ENCODE measurements at places on chromosomes 11 and 22.

DNA sequence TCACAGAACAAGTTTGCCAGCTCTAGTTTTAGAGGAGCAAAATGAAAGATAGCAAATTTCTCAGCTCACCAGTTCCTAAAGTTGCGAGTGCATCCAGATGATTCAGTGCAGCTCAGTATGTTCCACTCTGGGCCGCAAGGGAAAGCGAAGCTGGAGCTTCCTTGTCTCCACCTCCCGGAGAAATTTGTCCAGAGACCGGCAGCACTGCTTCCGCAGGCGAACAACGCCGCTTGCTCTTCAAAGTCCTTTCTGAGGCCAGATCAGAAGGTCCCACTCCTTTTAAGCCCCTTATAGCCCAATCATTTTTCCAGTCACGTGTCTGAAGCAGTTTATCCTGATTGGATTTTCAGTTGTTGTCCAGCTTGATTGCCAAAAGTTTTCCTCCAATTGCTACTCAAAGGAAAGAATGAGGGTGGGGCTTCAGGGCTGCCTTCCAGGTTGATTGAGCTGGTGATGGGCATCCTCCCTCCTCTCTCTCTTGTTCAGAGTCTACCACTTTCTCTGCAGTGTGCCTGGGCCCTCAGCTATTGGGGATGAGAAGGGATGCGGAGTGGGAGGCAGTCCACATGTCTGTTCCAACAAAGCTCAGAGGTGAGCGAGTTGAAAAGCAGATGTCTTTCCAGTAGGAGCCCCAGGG is at the start of gene ZNF280A:
ZNF280A (minus strand) TSS at position 251 of the 637 bp plus-strand sequence. CDS start 4,640 bp downstream, outside the sequence.
- DNase-seq = no peak

DNA sequence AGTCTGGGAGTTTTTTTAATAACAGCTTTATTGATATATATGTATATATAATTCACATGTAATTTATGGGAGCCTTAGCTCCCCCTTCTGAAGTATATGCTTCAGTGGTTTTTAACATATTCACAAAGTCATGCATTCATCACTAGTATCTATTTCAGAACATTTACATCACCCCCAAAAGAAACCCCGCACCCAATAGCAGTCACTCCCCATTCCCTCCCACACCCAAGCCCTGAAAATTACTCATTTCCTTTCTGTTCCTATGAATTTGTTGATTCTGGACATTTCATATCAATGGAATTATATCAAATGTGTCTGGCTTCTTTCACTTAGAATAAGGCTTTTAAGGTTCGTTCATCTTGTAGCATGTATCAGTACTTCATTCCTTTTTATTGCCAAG is 35.6 kb upstream of the SYT7 start:
- DNase-seq = no peak

- DNase-seq = no peak
These were observed 284.6 kb downstream of the GUCY1A2 start for GRCh38 chr11:106733635-106734034.

DNA sequence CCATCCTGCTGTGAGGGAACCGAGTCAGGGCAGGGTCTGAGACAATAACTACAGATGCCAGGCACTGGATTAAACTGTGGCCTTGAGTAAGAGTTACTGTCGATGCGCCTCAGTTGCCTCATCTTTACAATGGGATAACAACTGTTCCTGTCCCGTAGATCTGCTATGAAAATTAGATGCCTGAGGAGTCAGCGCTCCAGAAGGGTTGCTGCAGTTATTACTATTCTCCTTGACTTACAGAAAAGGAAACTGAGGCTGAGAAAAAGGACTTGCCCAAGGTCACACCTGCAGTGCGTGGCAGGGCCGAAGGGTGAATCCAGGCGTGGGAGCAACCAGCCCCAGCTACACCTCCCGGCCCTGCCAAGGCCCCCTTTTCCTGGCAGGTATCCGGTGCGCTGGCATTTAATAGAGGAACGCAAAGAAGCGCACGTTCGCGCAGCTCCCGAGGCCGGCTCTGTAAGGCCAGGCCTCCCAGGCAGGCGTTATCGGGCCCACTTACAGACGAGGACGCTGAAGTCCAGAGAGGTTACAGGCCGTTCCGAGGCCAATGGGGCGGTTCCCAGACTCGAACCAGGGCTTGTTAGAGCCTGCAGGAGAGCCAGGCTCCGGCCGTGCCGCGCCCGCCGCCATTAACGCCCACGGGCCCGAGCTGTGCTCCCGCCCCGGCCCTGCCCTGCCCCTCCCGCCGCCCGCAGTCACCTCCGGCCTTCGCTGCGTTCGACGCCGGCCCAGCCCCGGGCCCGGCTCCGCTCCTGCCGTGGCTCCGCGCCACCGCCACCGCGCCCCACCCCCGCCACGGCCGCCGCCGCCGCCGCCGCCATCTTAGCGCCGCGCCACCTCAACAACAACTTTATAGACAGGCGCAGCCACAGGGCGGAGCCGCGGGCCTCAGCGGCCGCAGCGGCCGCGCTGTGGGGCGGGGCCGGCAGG is at the start of gene C11orf68:
C11orf68 (minus strand) TSS at position 852 of the 930 bp plus-strand sequence; CDS start at position 821, 31 bp downstream.
- no peak for DNase-seq

GRCh38 chr11:72985645-72986044 is 156.5 kb downstream of the FCHSD2 start:
- no peak for DNase-seq

GRCh38 chr11:76480241-76480640 is 35.4 kb downstream of the EMSY start:
- no peak for DNase-seq

DNA sequence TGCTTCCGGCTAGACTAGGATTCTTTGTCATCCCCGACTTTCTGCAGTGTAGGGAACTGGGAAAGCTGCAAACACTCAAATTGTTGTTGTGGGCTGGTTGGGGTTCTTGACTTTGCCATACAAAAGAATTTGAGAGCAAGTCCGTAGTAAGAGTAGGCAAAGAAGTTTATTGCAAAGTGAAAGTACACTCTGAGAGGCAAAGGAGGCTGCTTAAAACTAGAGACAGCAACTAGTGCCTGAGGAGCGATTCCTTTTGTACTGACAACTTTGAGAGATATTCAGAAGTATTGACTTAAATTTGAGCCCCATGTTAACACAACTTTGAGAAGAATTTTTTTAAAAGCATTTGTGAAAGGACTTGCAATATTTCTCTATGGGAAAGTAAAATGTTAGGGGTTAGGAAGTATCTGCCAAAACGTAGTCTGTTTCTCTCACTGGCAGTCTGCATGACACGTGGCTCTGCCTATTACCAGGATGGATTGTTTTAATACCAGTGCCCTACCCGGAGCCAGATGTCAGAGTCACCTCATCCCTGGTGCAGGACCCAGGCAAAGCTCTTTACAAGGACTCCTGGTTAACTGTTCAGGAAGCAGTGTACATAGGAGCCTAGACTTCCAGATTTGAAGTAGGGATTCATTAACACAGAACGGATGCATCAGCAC is 85.0 kb upstream of the CLPB start:
- DNase-seq = no peak

GRCh38 chr22:27748751-27749191 is 52.8 kb downstream of the MN1 start:
- DNase-seq = no peak

DNA sequence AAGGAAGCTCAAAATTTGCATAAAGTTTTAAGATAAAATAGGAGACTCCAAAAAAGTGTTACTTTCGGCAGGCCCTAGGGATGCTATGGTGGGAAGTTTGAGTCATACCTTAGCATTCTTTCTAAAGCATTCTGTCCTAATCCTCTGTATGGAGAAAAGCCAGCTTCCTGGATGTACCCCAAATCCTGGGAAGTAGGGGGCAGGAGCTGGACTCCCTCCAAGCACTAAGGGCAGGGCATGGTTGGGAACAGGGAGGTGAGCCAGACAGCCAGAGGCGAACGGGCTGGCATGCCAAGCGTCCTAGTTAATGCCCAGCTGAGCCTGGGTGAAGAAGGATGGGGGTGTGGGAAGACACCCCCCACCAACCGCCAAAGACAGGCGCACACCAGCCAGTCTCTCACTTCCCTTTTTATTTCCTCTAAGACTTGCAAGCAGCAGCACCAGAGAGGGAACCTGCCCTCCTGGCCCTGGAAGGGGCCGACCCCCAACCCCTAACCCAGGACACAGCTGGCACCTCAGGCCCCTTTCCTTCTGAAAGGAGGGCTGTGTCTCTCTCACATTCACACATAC is 23.9 kb downstream of the RTN4RL2 start:
- DNase-seq = no peak

DNA sequence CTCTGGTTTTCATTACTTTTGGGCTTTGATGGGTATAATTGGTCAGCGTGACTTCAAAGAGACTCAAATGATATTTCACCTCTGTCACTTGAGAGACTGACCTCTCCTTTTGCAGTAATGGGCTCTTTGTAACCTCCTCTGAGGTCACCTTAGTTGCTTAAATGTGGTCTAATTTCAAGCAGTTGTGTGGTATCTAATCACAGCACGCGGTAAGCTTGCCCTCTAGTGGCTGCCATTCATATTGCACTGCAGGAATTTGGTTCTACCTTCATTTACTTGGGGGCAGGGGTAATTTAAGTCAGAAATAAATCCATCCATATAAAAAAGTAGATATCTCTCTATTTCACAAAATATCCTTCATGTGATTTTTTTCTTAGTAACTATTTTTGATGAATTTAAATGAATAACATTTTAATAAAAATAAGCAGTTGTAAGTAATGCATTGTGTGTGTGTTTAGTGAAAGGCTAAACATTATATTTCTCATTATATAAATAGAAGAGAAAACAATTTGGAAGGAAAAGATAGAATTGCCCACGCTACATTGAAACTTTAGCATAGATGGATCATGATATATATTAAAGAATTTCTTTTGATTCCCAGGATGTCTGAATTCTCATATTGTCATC is 55.0 kb upstream of the ANO3 start:
- DNase-seq = peak; percentile 20

DNA sequence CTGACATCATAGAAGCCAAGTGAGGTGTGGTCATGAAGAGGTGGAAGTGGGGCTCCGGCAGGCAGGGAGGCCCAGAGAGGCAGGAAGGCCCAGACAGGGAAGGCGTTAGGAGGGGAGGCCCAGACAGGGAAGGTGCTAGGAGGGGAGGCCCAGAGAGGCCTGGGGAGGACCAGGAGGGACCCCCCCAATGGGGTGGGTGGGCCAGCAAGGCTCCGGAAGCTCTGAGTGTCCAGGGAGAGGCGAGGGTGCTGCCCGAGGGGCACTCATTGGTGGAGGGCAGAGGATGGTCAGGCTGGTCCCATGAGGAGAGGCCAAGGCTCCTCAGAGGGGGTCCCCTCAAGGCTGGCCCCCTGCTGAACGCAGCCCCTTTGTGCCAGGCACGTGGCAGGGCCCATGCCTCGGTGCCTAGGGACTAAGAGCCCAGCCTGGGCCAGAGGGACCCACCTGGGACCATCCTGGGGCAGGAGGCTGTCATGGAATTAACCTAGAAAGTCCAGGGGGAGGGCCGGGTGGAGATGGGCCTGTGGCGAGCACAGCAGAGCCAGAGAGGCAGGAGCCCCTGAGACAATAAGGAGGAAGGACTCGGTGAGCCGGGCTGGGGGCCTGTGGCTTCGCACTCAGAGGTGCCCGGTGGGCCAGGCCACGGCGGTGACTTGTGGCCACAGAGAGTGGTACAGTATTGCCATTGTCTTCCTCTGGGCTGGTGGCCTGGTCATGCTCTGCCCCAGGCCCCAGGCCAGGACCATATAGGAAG is 12.2 kb downstream of the PHLDA2 start:
- DNase-seq = no peak

DNA sequence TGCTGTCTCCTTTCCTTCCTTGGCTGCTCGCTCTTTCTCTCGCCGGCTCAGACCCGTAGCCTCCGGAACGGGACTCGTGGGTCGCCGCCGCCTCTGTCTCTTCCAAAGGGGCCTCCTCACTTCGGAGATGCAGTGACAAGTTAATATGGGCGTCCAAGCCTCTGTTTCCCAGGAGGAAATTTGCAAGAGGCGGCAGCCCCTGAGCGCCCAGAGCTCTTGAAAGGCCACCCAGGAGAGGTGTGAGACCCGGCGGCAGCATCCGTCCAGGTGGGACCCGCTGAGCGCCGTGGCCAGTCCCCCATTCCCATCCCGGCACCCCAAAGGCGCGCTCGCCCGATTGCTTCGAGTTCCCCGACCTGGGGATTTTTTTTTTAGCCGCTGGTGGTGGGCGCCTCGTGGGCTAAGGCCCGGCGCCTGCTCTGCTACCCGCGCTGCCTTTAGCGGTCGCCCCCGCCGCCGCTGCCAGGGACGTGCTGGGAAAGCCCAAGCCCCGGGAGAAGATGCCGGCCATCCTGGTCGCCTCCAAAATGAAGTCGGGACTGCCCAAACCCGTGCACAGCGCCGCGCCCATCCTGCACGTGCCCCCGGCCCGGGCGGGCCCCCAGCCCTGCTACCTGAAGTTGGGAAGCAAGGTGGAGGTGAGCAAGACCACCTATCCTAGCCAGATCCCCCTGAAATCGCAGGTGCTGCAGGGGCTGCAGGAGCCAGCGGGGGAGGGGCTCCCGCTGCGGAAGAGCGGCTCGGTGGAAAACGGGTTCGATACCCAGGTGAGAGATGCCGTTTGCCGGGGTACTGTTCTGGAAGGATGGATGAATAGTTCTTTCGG is 772 bp downstream of the NAV2 start:
- no peak for DNase-seq

DNA sequence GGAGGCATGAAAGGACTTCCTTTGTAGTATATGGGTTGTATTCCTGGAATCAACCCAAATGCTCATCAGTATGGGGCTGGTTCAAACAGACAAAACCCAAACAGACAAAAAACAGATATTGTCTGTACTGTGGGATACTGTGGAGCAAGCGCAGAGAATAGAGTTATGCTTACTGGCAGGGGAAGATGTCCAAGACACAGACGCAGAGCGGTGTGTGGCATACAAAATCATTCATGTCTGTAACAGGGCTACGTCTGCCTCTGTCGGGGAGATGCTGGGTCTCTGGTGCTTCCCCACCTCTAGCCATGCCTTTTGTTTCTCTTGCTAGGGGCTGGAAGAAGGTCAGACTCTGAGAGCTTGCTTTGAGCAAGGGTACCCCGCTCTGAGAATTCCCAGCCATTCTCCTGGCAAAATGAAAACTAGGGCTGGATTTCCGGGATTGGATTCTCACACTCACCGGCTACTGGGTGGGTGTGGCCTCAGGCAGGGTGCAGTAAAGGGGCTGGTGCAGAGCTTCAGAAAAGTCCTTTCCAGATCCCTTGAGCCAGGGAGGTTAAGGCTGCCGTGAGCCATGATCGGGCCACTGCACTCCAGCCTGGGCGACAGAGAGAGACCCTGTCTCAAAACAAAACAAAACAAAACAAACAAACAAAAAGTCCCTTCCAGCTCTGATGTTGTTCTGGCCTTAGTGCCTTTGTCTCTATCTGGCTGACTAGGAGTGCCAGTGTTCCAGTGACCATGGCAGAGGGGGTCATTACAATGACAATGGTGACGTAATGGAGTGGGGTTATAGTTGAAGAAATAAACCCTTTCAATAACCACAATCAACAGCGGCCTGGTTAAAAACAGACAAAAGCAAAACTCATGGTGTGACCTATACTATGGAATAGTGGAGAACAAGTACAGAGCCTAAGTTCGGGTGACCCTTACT is 2.9 kb upstream of the ABCC8 start:
- no peak for DNase-seq

- DNase-seq = no peak
These were observed 264.0 kb downstream of the ST3GAL4 start for GRCh38 chr11:126619516-126619915.

- no peak for DNase-seq
These were observed 1145.6 kb upstream of the TENM4 start for GRCh38 chr11:80586464-80586863.
